ENCODE measurements at places on chromosomes 5 and 9. TPM values are rescaled to one million over a fixed set of nuclear protein-coding genes. Genes with fewer than 3 reads are reported as not detected.

Gene IL3
- total RNA-seq: not detected

Gene BAAT
- 0.14 TPM for total RNA-seq

Gene ACOT12
- not detected for total RNA-seq

GRCh38 chr5:119454171-119454570 lies 1.9 kb downstream of the HSD17B4 start:
- no peak for DNase-seq

DNA sequence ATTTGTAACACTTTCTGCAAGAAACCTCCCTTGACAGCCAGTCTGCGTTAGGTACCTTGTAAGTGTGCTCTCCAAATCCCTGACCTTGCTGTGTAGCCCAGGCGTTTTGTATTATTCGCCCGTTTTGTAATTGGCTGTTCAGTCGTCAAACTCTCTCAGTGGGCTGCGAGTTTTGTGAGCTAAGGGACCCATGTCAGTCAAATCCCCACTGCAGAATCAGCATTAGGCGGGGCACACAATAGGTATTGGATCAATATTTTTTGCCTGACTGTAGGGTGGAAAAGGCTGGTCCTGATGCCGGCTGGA lies 665 bp downstream of the DNAJC18 start:
- DNase-seq: no peak

DNA sequence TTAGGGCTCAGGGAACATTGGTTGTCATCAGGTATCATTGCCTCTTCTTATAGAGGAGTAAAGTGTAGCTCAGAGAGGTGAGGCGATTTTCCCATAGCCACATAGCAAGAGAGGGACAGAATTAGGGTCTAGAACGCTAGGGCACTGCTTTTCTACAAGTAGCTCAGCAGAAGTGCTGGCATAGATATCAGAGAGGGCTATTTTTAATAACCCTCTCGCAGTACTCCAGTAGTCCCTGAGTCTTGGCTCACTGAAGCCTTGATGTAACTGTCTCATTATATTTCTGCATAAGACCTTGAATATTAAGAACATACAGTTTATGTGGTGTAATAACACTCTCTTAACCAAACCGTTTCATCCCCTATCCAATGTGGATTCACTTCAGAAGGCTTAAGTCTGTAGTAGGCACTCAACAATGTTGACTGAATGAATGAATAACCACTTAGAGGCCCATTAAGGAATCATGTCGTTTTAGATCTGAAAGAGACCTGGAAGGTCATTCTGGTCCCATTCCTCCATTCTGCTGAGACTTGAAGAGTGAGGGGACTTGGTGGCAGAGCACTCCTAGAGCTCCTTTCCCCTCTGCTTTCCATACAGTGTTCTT lies 4.7 kb upstream of the FRMPD1 start:
- DNase-seq: no peak

DNA sequence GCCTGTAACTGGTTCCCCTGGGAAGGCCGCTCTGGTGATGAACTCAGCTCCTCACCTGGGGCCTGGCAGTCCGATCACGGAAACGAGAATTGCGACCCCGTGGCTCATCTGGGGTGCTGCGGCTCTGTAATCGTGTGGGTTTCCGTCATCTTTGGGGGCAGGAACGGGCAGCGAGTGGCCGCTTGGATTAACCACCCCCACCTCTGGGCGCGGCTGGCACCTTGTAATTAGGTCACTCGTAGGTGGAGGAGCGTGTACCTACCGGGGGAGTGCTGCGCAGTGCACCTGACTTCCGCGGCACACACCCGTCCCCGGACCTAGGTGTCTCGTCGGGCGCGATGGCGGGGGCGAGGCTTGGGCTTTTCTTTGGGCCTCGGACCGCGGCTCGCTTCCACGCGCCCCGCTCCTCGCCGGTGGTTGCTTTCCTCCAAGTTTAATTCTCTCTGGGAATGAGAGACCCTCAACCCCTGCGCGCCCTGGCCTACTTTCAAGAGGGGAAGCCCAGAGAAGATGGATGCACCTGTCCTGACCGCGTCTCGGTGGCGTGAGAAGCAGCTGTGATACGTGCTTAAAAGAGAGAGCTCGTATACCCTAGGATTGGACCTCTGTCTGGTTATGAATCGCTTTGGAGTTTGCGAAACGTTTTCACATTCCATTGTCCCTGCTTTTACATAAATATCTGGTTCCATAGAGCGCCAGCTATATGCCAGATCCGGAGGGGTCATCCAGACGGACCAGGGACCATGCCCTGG lies 744 bp upstream of the PPP2CA start:
- peak; percentile 93 for DNase-seq
